ENCODE measurements at places on chromosomes 16 and 17.

- peak; percentile 71 for DNase-seq
These were observed 66.2 kb downstream of the TNFRSF13B start for GRCh38 chr17:16905593-16906191.

GRCh38 chr17:80817321-80817845, 174.3 kb upstream of the CHMP6 start:
- DNase-seq = no peak

GRCh38 chr17:42276359-42276608, at the start of gene STAT5B:
Gene STAT5B (minus strand): TSS chr17:42276391. CDS start chr17:42232127, 44,264 bp downstream.
- DNase-seq = no peak

DNA sequence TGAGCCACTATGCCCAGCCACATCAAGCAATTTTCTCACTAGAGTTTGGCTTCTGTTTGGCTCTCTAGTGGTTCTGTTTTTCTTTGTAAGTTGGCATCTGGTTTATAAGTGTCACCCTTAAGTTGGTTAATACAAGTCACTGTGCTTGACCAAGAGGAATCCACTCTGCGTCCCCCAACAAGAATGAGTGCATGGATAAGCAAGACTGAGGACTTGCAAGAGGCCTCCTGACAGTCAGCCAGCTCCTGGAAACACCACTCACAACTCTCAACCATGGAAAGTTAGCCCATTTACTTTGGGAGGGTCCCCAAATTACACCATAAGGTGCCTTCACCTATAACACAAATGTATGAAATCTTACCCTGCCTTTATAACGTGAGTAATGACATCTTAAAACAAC, 7.6 kb downstream of the RFWD3 start:
- DNase-seq = no peak

GRCh38 chr17:560432-560873, 154.2 kb downstream of the VPS53 start:
- no peak for DNase-seq

- DNase-seq = no peak
These were observed 51.5 kb downstream of the MPRIP start for GRCh38 chr17:17093764-17094163.

DNA sequence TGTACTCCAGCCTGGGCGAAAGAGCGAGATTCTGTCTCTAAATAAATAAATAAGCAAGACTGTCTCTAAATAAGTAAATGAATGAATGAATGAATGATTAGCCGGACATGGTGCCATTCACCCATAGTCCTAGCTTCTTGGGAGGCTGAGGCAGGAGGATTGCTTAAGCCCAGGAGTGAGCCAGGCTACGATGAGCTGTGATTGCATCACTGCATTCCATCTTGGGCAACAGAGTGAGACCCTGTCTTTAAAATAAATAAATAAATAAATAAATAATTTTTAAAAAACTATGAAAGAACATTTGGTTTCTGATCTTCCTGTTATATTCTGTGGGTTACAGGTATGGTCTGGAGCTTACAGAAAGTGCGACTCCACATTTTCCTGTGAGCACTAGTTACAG, 65.0 kb downstream of the C17orf58 start:
- no peak for DNase-seq

GRCh38 chr17:16415031-16415924, at the start of gene TRPV2:
Gene TRPV2 (plus strand): TSS chr17:16415571. CDS start chr17:16417669, 2,098 bp downstream.
- no peak for DNase-seq

- peak; percentile 80 for DNase-seq
These were observed 496 bp downstream of the EZH1 start for GRCh38 chr17:42744283-42744805.

GRCh38 chr17:80108036-80108971, 6.9 kb downstream of the GAA start:
- no peak for DNase-seq

GRCh38 chr17:77490361-77491183, 349.8 kb downstream of the SEC14L1 start:
- no peak for DNase-seq

DNA sequence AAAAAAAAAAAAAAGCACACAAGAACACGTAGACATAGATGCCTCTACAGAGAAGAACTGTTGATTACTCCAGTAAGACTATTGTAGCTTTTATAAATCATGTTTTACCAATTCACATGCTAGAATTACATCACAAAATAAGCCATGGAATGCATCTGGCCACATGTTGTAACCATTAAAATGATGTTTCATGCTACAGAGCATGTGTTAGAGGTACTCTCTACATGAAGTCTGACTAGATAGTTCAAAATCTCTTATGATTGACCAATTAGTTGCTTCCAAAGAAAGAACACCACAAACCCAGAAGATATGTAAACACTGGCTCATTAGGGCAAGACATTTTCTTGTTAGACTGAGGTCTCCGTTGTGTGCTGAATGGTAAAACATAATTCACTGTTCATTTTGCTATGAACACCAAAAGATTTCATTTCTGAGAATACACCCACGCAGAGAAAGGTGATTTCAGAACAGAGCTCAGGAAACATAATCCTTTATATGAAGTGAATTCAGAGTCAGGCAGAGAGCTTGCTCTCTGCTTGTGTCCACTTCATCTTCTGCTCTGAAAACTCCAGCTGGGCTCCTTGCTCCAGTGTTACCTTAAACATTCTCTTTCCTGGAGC, 411.4 kb upstream of the SOX9 start:
- no peak for DNase-seq

DNA sequence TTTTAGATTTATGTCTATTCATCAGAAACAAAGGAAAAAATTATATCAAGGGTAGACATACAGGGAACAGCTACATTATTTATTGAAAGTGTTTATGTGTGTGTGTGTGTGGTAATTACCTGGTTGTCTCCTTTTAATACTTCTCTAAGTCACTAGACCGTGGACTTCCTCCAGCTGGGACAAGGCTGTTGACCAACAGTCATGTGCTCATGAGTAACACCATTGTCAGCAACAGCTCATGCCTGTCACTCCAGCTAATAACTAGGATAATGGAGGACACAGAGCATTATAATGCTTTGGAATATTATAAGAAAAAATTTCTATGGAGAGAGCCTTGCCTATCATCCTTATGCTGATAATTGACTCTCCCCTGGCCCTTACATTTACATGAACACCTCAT, 125.3 kb upstream of the SALL1 start:
- no peak for DNase-seq

GRCh38 chr16:69839798-69840409, 77.8 kb downstream of the WWP2 start:
- no peak for DNase-seq

- DNase-seq = no peak
These were observed 73.5 kb upstream of the KIF2B start for GRCh38 chr17:53749178-53749577.

DNA sequence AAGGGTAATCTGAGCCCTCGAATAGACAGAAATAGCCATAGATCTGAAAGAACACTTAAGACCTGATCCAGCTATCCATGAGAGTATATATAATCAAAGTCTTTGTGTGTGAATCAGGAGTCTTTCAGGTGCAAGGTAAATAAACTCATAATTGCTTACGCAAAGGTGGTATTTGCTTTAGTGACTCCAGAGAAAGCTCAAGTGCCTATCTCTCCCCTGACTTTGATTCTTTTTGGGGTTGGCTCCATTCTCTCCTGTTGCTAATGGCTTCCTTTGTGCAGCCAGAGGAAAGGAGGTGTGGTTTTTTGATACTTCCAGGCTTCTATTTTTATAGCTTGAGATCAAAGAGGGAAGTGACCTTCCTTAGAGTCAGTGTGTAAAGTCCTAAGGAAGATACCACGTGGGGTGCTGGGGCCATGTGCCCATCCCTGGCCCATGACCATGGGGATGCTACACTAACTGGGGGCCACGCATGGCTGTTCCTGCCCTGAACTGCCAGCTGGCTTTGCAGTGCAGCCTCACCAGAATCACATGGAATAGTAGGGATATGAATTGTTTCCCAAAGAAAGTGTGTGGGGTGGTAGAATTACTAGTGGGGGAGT, 45.8 kb downstream of the TENT4B start:
- no peak for DNase-seq

DNA sequence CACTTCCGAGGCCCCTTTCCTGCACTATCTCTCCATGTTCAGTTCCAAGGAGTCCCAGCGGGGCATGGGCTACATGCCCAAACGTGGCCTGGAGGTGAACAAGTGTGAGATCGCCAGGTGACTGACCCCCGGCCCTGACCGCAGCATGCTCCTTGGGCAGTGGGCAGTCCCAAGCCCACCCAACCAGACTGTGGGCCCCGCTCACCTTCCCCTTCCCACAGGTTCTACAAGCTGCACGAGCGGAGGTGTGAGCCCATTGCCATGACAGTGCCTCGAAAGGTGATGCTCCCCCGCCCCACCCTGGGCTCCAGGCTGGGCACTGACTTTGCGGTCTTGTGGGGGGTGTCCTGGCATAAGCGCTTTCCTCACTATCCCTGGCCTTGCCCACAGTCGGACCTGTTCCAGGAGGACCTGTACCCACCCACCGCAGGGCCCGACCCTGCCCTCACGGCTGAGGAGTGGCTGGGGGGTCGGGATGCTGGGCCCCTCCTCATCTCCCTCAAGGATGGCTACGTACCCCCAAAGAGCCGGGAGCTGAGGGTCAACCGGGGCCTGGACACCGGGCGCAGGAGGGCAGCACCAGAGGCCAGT, 4.7 kb downstream of the CORO1A start:
- no peak for DNase-seq
